ENCODE measurements at places on chromosomes 3 and 15.

GRCh38 chr15:32853592-32853991 lies 135.8 kb downstream of the GREM1 start:
- no peak for DNase-seq

GRCh38 chr3:95810462-95810861 lies 1003.9 kb upstream of the EPHA6 start:
- DNase-seq, result no peak

- no peak for DNase-seq
These were observed 155.6 kb upstream of the NR2E3 start for GRCh38 chr15:71654720-71655174.

- no peak for DNase-seq
These were observed 18.1 kb upstream of the AGBL1 start for GRCh38 chr15:86061581-86061980.

DNA sequence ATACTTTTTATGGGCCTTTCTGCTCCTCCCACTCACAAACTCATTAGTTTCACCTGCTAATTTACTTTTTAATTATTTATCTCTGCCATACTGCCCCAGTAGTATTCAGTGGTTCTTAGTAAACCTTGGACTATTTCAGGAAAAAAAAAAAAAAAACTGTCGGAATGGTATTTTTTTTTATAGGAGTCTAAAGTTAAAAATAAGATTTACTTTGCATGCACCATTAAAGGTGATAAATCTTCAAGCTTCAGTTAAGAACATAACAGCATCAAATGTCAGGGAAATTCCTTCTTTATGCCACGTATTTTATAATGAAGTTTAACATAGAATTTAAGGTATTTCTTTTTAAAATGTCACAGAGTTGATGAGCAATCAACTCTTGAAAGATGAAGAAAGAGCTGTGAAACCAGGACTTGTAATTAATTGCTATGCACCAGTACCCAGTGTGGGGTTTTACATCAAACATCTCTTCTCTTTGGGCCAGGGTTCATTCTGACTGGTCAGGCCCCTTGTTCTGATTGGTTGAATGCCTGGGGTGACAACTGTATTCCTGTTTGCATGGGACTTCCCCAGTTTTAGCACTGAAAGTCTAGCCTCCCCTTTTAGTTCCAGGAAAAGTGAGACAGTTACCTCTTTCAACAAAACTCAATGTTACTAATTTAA lies 40.3 kb upstream of the PTPRG start:
- no peak for DNase-seq

DNA sequence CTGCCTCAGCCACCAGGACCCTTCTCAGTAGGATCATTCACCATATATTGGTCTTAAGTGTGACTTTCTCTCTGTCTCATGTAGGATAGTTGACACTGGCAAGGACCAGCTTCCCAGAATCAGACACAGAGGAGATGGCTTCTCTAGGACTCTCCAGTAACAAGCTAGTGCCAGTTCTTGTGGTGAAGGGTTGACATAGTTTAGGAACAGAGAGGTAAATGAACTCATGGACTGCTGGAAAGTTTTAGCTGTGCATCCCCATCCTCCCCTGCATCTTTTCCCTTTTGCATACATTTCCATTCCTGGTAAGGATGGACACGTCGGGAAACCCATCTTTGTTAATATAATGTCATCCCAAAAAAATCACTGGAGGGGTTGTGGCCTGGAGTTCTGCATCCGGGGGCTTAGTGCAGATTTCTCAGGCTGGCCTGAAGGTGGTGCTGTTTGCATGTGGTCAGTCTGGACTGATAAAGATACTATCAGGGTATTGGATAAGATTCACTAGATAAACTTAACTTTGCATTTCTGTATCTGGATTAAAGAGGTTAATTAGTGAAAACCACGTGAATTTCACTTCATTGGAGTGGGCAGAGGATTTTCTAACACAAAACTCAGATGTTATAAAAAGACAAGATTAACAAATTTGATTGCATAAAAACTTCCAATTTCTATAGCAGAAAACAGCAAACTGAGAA lies 110.8 kb downstream of the TBC1D2B start:
- no peak for DNase-seq

DNA sequence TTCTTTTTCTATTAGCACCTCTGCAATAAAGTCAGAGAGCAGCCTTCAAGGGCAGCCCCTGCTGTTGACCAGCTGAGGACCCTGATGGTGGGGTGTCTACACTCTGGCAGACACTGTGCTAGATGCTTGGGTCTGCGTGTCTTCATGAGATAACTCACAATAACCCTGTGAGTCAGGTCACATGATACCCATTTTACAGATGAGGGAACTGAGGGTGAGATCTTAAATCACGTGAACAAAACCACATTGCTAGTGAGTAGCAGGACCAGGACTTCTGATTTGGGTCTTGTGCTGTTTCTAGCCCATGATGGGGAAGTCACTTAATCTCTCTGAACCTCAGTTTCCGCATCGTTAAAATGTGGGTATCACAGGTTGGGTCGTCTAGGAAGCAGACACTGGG lies 118.5 kb upstream of the LIPC start:
- no peak for DNase-seq

- no peak for DNase-seq
These were observed 7.3 kb upstream of the TNFSF10 start for GRCh38 chr3:172530566-172530965.

GRCh38 chr3:185270262-185270955 lies 16.6 kb upstream of the EHHADH start:
- no peak for DNase-seq

GRCh38 chr3:28502397-28502937 lies 153.8 kb upstream of the AZI2 start:
- DNase-seq, result no peak

DNA sequence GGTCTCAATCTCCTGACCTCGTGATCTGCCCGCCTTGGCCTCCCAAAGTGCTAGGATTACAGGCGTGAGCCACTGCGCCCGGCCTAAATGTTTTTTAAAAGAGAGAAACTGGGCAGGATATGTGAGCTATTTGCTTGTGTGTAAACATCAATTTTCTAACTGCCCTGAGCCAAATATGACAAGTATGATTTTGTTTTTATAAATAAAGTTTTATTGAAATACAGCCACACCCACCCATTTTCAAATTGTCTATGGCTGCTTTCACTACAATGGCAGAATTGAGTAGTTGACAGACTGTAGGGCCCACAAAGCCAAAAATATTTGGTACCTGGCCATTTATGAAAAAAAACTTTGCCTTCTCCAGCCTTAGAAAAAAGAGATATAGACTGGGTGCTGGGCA lies 15.9 kb upstream of the HDC start:
- DNase-seq, result no peak

- no peak for DNase-seq
These were observed 1.7 kb downstream of the MESP2 start for GRCh38 chr15:89777782-89778380.

DNA sequence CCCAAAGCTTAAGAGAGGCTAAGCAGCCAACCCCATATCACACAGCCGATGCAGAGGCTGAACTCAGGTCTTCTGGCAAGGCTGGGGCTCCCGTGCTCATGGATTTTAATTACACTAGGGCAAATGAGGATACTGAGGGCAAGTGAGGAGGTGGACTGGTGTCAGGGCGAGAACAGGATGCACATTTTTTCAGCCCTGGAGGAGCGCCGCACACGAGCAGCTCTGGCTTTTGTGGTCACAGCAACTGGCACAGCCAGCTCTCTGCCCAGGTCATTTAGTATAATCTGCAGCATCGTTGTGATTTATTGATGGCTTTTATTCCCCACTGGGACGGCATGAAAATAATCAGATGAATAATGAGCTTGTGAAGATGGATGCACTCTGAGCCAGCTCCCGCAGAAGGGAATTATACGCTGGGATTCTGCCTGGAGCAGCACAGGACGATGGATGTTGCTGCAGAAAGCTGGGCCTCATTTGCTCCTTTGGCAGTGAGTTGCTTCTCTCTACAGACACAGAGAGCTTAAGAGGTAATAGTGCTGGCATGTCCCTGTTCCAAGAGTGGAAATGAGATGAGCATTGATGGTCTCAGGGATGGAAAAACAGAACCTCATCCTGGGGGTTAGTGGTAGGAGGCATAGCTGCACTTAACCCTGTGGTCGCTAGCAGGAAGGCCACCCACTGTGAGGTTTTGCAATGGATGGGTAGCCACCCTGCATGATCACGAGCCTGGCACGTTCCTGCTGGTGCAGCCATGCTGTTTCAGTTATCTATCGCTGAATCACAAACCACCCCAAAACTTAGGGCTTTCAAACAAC lies 135.4 kb downstream of the UACA start:
- DNase-seq, result no peak

DNA sequence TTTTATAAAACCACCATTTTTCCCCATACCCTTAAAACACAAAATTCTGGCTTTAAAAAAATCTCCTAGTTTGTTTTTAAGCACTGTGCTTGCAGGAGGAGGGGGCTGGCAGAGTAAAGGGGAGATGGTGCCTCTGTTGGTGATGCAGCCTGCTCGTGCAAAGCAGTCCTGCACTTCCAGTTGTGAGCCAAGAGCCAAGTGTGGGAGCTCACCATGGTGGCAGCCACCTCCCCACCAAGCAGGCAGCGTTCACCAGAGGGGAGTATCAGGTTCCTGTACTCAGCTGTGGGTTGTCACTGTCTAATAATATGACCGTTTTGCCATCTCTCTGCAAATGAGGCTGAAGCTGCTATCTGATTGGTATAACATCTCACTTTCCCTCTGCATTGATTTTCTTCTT lies 164.8 kb downstream of the SYNPR start:
- DNase-seq, result no peak

- no peak for DNase-seq
These were observed 80.2 kb downstream of the DLG1 start for GRCh38 chr3:197218210-197218609.

DNA sequence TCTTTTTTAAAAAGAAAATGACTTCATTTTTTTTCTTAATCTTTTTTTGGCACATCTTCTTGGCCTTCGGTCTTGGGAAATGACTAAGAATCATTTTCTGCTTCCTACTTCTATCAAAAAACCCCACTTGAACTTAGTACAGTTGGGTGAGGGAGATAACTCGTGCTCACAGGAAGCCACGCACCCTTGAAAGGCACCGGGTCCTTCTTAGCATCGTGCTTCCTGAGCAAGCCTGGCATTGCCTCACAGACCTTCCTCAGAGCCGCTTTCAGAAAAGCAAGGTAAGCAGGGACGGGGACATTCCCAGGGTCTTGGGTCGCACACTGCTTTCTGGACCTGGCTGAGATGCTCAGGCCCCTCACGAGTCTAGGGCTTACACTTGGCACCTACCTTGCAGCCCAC lies at the start of gene CCR4:
Gene CCR4, plus strand, starts transcription at position 235 of the 402 bp plus-strand sequence. CDS start 1,779 bp downstream, outside the sequence.
- DNase-seq, result no peak

DNA sequence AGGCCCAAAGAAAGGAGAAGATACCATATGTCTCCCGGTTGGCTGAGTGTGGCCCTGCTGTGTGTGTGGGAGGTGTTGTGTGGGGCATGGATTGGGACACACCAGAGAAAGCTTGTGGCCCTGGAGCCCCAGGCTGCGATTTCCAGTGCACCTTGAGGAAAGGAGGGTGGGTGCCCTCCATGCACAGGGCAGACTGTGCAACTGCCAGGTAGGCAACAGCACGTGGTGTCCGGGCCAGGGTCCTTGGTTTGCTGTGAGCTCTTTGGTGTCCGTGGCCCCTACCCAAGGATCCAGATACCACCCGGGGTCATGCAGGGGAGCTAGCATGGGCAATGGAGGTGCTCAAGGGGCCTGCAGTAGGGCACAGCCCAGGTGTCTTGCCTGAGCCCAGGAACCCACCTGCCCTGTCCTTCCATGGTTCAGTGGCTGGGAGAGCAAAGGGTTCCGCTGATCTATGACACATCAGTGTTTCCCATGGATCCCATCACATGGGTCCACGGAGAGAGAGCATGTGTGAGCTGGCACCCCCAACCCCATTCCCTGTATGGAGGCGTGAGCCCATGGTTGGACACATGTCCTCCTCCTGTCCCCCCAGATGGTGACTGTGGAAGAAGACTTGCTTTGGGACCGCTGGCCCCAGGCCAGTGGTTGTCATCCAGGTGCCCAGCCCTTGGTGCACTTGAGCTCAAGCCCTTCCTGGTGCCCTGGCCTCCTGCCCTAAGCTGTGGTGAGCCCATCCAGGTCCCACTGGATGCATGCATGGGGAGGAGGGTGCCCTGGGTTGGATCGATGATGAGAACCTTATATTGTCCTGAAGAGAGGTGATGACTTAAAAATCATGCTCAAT lies 223.4 kb downstream of the SNRPN start:
- no peak for DNase-seq

DNA sequence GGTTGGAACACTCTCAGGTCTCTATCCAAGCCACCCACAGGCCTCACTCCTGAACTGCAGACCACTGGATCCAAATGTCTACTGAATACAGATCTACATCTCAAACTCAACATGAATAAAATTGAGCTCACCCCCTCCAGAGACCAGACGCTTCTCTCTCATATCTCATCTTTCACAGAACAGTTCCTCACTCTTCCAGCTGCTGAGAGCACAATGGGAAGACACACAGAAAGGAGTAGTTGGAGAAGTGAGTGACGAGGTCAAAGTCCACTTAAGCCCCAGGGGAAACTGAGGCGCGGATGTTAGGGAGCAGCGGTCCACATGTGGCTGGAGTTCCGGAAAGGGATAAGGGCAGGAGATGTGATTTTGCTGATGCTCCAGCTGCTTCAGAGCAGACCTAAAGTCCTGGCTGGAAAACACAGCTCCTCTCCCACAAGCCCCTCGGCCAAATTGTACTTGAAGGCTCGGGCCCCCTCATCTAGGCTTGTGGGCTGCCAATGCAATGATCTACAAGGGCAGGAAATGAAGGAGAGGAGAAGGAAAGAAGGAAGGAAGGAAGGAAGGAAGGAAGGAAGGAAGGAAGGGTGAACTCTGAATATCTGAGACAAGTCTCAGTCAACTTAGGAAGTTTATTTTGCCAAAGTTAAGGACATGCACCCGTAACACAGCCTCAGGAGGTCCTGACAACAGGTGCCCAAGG lies 211.2 kb upstream of the TLE3 start:
- no peak for DNase-seq

- no peak for DNase-seq
These were observed 75.6 kb upstream of the CHRNB4 start for GRCh38 chr15:78716651-78717050.

DNA sequence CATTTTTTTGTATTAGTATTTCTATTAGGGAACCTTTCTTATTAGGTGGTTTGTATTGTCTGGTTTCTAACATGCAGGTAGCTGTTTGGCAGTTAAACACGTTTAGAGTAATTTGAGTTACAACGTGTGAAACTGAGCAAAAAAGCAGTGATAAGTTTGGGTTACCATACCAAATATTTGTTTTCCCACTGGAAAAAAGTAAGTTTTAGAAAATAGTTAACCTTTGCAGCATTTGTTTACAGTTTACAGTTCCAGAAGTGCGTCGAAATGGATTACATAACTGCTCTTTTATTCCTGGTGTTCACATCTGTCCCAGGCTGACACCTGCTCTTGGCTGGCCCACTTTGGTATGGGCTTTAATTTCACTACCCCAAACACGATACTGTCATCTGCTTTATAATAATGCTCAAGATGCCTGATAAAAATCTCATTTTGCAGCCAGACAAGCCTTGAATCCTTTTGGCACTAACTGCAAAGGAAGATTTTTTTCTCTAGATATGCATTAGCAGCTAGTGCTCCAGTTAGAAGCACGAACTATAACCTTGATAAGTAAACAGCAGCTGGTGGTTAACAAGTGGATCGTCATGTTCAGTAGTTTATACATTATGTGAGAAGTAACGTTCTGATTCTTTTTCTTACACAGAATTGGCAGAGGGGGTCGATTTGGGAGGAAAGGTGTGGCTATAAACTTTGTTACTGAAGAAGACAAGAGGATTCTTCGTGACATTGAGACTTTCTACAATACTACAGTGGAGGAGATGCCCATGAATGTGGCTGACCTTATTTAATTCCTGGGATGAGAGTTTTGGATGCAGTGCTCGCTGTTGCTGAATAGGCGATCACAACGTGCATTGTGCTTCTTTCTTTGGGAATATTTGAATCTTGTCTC lies 5.3 kb downstream of the EIF4A2 start:
- no peak for DNase-seq

Measured in esophagus squamous epithelium (tissue), 5 donors.